Activated CD8-positive, alpha-beta memory T cell treated with anti-CD3 and anti-CD28 coated beads, Interleukin-2, amount 50 U/mL, for 48 hours (primary cell): ENCODE measurements at places on chromosomes 6 and 20.
A peak's percentile ranks its signal among the peaks of the same experiment; 100 is the strongest.

- no peak for DNase-seq
These were observed 190.4 kb downstream of the DOK5 start for GRCh38 chr20:54665812-54666211.

GRCh38 chr6:44224029-44224964 is 902 bp downstream of the SLC29A1 start:
- peak; percentile 77 for DNase-seq

DNA sequence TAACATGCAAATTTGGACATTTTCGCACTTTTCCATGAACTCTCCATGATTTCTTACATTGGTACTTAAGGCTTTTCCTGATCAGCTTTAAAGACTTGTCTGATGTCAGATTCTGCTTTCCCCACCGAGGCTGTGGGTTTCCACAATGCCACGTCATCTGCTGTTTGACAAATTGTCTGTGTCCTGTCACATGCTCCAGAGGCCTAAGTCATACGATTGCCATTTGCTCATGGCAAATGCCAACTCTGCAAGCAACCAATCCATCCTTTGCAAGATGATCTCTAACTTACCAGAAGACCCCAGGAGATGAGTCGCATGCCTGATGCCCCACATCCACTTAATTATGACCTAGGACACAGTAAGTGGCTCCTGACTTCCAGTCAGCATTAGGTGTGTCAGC is 556.5 kb downstream of the BMP2 start:
- no peak for DNase-seq

GRCh38 chr6:109794201-109794923 is 103.3 kb downstream of the FIG4 start:
- no peak for DNase-seq
